ENCODE measurements at places on chromosomes 11 and 22. TPM values are rescaled to one million over a fixed set of nuclear protein-coding genes. Genes with fewer than 3 reads are reported as not detected.

POLDIP3 gene
- 46.6 TPM for total RNA-seq

DNA sequence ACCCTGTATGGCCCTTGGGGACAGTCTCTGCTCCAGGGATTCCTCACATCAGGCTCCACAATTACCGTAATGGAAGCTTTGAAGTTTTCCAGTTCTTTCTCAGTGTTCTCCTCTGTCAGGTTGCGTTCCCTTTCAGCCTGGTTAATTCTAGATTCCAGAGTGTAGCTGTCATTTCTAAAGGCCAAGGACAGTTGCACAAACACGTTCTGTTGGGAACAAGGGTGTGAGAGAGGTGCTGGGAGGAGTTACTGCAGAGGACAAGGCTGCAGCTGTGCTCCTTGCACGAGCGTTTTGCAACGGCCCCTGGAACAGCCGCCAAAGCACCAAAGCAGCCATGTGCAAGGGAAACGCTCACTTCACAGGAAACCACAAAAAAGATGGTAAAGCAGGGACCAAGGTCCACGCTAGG lies 35.9 kb upstream of the LYVE1 start:
- no peak for DNase-seq

NRIP3 gene
- 22.8 TPM for total RNA-seq

DNA sequence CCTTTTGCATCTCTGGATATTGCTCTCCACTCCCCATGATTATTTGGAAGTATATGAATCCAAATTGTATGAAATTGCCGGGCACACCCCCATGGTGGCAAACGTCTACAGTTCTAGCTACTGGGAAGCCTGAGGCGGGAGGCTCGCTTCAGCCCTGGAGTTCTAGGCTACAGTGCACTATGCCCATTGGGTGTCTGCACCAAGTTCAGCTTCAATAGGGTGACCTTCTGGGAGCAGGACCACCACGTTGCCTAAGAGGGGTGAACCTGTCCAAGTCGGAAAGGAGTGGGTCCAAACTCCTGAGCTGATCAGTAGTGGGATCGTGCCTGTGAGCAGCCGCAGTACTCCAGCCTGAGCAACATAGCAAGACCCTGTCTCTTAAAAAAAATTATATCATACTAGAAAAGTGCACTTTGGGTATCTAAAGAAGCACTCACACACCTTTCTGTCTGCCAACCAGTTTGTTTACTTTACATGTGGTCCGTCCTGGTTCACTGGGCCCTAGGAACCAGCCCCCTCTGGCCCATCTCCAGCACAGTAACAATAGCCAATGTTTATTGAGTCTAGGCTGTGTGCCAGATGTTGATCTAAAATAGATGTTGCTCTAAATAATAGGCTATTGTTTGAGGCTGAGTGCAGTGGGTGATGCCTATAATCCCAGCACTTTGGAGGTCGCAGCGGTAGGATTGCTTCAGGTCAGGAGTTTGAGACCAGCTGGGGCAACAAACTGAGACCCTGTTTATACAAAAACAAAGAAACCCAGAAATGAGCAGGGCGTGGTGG lies 16.4 kb upstream of the KAT5 start:
- DNase-seq: no peak

EMID1 gene
- total RNA-seq: 1.1 TPM

DNA sequence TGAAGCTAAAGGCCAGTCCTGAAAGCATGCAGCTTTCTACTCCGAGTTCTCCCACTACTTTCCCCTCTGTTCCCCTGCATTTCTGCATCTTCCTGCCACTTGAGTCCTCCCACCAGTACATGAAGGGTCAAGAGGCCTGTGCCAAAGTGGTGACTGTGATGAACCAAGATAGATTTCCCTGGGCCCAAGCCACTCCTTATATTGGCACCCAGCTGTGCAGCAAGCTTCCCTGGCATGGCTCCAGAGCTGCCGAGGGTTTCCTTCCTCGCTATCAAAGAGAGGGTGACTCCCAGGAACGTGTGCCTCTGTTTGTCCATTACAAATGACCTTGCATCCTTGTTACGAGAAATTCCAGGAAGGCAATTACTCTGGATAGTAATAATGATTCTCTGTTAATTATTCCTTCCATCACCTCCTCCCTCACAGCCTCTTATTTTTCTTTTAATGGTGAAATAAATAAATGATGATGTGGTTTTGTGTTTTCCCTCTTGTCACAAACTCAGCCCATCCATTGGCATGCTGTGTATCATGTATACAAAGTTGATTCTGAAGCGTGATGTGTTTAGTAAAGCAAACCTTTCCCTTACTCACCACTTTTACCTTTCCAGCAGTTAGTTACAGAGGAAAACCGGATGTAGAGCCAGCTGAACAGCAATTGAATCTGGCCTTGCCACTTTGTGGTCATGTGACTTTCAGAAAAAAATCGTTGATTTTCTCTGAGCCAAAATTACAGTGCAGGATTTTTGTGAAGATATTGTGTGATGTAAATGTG lies 8.3 kb downstream of the SRSF8 start:
- DNase-seq: no peak

TREH gene
- total RNA-seq: 0.05 TPM

GRCh38 chr11:71977743-71978418 lies 20.8 kb upstream of the IL18BP start:
- peak; percentile 35 for DNase-seq

- no peak for DNase-seq
Observed at GRCh38 chr11:71437399-71437798, 10.8 kb downstream of the DHCR7 start.

GRCh38 chr22:27540656-27541396 lies 260.7 kb downstream of the MN1 start:
- no peak for DNase-seq

All from Panc1 (cell line).